ENCODE measurements at places on chromosomes 6 and 20. TPM values are rescaled to one million over a fixed set of nuclear protein-coding genes. Genes with fewer than 3 reads are reported as not detected.

CLVS2 gene
- not detected for total RNA-seq

RIPOR2 gene
- 49.0 TPM for total RNA-seq

BMP6 gene
- 16.0 TPM for total RNA-seq

ELOVL5 gene
- total RNA-seq, result 53.7 TPM

- H3K4me1 ChIP-seq, result no peaks in the 10 kb centered on the region
- no peaks in the 10 kb centered on the region for H3K27me3 ChIP-seq
- DNase-seq, result no peak
- no peak overlapping the region for H3K4me3 ChIP-seq
- H3K27ac ChIP-seq, result no peak overlapping the region
Measured at GRCh38 chr6:20472748-20473147, 61.5 kb upstream of the CDKAL1 start.

DNA sequence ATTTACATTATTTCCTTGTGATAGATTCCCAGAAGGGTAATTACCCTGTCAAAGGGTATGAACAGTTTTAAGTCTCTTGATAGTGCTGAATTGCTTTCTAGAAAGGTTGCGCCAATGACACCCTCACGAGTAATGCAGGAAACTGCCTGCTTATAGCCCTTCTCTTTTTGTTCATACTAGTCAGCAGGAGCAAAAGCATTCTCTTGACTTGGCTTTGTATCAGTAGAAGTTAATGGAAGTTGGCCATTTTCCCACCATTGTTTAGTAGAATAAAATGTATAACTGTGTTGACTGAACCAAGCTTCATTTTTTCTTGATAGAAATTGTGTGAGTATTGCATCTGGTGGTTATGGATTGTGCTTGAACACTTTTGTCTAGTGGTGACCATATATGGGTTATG is 100.1 kb downstream of the FARS2 start:
- H3K4me3 ChIP-seq, result no peak overlapping the region
- no peak for DNase-seq
- H3K27me3 ChIP-seq, result no peaks in the 10 kb centered on the region

DNA sequence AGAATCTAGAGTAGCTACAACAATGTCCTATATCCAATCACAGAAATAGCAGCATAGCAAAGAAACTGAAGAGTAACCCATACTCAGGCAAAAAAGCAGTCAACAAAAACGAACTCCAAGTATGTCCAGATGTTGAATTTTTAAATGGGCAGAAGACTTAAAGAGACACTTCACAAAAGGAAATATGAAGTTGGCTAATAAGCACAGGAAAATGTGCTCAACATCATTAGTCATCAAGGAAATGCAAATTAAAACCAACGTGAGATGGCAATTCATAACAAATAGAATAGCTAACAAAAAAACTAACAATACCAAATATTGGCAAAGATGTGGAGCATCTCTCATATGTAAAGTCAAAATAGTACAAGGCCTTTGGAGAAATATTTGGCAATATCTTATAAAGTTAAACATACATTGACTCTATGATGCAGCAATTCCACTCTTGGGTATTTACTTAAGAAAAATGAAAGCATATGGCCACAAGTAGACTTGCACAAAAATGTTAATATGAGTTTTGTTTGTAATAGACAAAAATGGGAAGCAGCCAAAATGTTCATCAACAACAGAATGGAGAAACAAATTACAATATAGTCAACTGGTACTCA is 37.7 kb downstream of the FRK start:
- DNase-seq, result no peak
- H3K27ac ChIP-seq, result no peak overlapping the region
- H3K36me3 ChIP-seq, result no peaks in the 10 kb centered on the region
- H3K27me3 ChIP-seq, result no peaks in the 10 kb centered on the region
- H3K4me1 ChIP-seq, result peaks cover 5% of the 10 kb centered on the region

GRCh38 chr6:111748231-111748647 is 125.0 kb downstream of the FYN start:
- H3K27ac ChIP-seq, result no peak overlapping the region
- no peak overlapping the region for H3K4me3 ChIP-seq
- H3K36me3 ChIP-seq, result no peaks in the 10 kb centered on the region
- no peaks in the 10 kb centered on the region for H3K4me1 ChIP-seq
- no peak for DNase-seq
- no peaks in the 10 kb centered on the region for H3K27me3 ChIP-seq

DNA sequence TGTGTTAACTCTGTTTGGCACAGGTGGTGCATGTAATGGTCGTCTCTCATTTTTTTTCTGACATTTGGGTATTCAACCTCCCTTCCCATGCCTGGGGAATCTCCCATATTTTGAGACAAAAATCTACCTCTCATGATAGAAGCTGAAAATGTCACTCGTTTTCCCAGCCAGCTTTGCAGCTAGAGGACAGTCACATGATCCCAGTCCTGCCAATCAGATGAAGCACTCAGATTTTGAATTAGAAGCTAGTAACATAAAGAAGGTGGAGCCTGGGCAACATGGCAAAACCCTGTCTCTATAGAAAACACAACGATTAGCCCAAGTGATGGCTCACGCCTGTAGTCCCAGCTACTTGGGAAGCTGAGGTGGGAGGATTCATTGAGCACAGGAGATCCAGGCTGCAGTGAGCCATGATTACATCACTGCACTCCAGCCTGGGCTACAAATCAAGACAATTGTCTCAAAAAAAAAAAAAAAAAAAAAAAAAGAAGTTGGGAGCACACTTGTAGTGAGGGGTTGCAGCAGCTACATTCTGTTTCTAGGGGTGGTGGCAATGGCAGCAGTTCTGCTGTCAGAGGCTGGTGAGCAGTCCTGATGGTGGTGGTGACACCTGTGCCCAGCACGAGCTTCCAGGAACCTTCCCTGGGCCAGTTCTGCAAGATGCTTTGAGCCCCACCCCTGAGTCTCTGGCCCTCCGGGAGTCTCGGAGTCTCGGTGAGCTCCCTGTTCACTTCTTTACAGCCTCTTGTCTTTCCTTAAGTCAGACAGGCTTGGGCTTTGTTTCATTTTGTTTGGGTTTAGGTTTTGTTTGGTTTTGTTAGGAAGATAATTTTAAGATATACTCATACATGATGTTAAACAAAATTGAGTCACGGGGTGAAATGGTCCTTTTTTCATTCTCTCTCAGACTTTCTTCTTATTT is 94.1 kb upstream of the KCNG1 start:
- H3K27me3 ChIP-seq, result no peaks in the 10 kb centered on the region
- H3K4me1 ChIP-seq, result no peaks in the 10 kb centered on the region
- H3K27ac ChIP-seq, result no peak overlapping the region
